ENCODE measurements at places on chromosomes 1 and 21.

DNA sequence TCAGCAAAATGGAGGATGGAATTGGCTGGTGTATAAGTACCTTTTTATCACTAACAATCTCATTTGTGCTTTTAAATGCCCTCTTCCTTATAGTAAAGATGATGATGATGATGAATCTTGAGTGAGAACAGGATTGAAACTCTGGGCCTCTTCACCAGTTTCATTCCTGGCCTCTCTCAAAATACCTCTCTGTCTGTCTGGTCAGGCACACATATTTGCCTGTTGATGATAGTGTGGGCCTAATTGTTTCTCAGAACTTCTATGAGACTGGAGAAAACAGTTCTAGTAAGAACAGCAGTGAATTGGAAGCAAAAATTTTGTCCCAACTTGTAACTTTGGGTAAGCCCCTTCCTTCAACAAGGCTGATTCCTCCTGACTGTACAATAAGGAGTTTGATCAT is 94.4 kb upstream of the RGS4 start:
- DNase-seq, result no peak

DNA sequence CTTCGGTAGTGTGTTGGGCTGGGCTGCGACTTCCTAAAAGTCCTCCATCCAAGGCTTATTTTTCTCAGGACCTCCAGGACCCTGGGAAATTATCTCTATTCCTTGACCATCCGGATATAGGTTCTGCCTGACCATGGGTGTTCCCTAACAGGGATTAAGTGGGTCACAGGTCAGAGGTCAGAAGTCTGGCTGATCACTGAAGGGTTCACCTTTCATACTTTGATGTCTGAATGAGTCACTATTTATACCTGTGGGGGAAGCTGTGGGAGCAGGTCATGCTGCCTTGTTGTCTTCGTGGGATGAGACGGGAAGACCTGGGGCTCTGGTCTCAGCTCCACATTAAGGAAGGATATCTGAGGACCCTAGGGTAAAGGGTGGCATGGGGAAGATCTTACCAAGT is 65.0 kb upstream of the ETV3 start:
- no peak for DNase-seq

DNA sequence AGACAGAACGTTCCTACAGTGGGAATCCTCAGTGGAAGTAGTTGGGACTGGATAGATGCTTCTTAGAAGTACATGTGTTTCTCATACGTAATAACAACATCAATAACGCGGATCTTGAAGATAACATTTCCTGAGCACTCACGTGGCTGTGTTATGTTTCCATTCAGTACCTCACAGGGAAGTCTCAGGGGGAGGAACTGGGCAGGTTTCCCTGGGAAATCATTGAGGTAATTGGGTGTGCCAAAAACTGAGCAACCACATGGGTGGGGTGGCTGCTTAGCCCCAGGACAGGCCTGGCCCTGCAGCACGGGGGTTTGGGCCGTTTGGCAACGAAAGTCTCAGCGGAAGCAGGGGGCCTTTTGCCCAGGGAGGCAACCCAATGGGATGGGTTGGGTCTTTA is 133.8 kb downstream of the ZSCAN20 start:
- DNase-seq, result no peak

- peak; percentile 23 for DNase-seq
Observed at GRCh38 chr1:187390215-187390818, 561.6 kb downstream of the PLA2G4A start.

- DNase-seq, result no peak
Observed at GRCh38 chr1:49576327-49576901, 447.3 kb downstream of the AGBL4 start.

DNA sequence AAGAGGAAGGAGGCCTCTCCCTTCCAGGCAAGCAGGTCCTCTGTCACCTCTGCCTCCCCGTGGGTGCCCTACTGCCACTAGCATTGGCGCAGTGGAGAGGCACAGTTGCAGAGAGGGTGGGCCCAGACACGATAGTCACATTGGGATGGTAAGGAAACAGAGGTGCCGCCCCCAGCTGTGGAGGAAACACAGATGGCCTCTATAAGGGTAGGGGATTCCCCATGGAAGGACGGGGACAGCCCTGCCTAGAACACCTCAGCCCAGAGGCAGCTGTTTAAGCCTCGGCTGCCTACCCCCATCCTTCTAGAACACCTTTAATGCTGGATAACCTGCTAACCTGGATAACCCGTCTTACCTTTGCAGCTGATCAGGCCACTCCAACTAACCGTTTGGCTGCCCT is 65.7 kb upstream of the CNTN2 start:
- DNase-seq, result no peak

- DNase-seq, result no peak
Observed at GRCh38 chr1:161216945-161217712, 2.0 kb downstream of the FCER1G start.

DNA sequence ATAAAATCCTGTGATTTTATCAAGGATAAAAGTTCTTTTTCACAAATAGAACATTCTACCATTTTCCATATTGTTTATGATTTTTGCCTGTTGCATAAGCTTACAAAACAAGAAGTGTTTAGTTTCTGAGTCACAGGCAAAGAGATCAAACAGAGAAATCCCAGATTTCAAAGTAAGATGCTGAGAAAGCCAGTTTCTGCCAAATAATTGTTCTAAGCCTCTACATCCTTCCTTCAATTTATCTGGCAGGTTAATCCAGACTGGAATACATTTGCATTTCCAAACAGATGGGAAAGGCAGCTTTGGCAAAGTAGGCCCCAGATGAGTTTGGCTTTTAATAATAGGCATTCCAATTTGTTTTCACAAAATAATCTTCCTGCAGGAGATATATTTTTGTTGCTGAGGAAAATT is 2.5 kb downstream of the SLC1A7 start:
- DNase-seq, result no peak

All from COLO829 (cell line).